ENCODE measurements at places on chromosomes 12 and 14.

DNA sequence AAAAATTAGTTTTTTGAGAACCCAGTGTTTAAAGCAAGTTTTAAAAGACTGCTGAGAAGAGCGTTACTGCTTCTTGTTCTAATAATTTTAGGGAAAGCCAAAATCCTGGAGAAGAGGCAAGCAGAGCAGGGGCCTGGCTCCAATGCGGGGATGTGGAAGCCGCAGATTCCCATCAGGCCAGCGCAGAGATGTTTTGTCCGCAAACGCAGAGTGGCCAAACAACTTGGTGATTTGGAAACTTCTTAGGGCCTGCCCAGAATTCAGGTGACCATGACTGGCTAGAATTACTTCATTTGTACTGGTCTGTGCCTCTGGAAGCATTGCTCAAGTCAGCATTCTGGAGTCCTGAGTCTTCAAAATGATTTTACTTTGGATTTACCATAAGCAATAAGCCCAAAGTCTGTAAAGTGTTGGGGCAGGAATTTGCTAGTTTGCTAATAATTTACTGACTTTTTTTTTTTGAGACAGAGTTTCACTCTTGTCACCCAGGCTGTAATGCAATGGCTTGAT lies 208.4 kb downstream of the PPM1H start:
- DNase-seq, result no peak

- DNase-seq, result no peak
Observed at GRCh38 chr14:69226178-69226577, 33.8 kb upstream of the GALNT16 start.

DNA sequence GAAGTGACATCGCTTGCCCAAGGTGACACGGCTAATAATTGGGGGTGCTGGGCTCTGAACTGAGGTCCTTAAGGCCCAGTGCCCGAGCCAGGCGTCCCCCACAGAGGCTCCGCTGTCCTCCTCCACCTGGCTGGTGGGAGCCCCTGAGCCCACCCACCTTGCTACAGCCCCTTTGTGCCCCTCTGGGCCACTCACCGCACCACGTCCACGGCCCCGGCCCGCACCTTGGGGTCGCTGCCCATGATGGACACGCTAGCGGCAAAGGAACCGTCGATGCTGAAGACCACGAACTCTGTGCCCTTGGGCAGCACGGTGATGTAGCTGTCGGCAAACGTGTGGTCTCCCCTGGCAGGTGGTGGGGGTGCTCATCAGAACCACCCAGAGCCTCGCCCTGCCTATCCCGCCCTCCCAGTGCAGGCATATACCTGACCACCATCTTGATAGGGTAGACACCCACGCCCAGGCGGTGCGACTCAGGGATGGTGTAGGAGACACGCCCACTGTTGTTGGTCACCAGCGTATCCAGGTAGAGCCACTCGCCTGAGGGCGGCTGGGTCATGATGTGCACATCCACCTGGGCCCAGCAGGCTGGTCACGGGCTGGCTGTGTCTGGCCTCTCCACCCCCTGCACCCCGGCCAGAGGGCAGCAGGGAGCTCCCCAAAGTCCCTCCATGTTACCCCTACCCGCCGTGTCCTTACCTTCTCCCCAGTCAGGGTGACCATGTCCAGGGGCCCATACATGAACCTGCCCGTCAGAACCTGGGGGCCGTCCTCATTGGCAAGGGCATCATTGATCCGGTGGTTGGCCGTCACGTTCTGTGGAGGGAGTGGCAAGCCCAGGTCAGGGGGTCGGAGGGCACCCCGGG lies 6.8 kb downstream of the ARL6IP4 start:
- no peak for DNase-seq

DNA sequence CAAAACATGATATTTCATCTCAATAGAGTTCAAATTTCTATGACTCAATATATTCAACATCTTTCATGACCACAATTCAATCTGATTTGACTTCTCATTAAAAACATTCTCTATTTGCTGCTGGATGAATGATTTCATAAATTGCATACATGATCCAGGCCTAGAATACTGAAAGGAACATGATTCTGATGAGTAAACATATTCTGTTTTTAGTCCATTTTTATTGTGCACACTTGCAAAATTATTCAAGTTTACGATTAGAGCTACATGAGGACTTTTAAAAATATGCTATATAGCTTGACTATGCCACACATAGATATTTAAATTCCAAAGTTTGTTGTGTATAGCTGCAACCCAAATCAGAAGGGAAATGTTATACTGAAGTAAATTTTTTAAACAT lies 273.8 kb upstream of the GRIP1 start:
- no peak for DNase-seq

DNA sequence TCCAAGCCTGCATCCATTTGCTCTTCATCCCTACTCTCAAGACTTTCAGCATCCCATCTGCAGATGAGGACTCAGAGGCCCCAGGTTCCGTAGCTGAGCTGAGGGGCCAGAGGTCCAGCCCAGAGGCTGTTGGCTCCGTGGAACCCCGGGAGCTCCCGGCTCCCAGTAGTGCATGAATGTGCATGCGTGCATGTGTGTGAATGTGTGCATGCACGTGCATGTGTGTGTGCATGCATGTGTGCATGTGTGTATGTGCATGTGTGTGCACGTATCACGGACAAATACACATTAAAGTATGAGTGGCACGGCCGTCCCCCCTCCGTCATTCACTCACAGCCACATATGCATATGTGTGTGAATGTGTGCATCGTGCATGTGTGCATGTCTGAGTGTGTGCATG lies 149.9 kb downstream of the KIF26A start:
- no peak for DNase-seq

DNA sequence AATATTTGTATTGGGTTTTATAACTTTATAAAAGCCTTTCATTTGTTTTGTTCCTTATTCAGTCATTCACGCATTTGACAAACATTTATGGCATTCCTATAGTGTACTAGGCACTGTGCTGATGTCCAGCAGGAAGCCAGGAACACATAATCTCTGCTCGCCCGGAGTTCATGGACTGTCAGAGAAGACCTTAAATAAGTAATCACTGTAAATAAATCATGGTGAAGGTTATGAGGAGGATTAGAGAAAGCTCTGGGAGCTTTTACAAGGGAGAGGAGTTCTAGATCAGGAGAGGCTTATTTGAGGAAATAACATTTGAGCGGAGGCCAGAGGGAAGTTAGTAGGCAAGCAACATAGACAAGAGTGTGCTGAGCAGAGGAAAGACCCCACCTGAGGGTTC lies 1.4 kb upstream of the RDH11 start:
- no peak for DNase-seq

DNA sequence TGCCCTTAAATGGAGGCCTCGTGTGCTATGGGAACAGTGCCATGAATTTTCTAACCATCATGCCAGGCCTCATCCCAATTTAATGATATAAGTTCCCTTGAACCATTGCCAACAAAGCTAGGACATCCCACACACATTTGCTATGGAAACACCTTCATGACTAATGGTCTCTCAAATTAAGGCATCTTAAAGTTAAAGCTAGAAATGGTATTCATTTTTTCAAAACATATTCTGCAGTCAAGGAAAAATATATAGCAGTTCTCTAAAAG lies 117.3 kb downstream of the BTG1 start:
- no peak for DNase-seq

GRCh38 chr12:109393437-109394345 lies 46.0 kb downstream of the MYO1H start:
- DNase-seq, result peak; percentile 71

DNA sequence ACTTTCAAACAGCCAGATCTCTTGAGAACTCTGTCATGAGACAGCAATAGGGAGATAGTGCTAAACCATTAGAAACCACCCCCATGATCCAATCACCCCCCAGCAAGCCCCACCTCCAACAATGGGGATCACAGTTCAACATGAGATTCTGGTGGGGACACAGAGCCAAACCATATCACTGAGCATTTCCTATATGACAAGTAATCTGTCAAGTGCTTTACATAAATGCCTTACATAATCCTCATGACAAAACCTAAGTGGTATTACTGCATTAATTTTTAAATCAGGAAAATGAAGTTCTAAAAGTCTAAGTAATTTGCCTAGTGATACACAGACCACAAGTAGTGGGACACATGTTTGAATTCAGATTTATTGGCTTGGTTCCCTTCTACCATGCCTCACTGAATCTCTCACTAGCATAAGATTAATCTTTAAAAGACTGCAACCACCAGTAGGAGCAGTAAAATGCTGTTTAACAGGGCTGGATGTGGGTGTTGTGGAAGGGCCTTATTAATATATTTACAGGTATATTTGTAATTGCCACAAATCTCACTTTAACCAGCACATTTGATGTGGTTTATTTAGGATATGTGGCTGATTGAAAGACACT lies 323.1 kb upstream of the FBXO33 start:
- no peak for DNase-seq

DNA sequence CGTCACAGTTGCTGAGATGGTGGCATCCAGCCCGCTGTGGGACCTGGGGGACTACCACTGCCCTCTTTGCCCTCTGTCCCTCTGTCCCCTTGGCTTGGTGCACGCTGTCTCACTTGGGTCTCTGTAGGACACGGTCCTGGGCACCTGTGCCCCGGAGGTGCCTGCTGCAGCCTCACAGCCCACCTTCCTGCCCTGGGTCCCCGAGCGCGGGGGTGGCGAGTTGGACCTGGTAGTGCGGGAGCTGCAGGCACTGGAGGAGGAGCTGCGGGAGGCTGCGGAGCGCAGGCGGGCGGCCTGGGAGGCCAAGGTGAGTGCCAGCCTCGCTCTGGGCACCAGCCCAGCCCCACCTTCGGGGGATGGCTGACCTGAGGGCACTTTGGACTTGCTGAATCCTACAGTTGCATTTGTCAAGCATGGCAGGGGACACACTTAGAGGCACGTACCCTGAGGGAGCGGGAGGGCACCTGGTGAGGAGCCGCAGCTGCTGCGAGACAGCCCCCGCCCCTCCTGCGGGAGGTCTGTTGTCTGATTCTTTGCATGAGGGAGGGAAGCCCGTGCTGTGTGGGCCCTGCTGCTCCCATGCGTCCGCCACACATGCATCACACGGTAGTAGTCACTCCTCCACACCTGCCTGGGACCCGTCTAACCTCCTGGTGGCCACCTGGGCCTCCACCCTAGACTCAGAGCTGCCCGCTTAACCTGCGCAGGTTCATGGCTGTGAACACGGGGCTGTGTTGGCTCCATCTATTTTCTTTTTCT lies 6.8 kb downstream of the TEDC1 start:
- no peak for DNase-seq

- peak; percentile 23 for DNase-seq
Observed at GRCh38 chr12:131530422-131530821, 180.5 kb upstream of the SFSWAP start.

GRCh38 chr14:68929623-68930307 lies 49.3 kb downstream of the ACTN1 start:
- no peak for DNase-seq

- no peak for DNase-seq
Observed at GRCh38 chr12:80183939-80184338, 84.6 kb downstream of the OTOGL start.

DNA sequence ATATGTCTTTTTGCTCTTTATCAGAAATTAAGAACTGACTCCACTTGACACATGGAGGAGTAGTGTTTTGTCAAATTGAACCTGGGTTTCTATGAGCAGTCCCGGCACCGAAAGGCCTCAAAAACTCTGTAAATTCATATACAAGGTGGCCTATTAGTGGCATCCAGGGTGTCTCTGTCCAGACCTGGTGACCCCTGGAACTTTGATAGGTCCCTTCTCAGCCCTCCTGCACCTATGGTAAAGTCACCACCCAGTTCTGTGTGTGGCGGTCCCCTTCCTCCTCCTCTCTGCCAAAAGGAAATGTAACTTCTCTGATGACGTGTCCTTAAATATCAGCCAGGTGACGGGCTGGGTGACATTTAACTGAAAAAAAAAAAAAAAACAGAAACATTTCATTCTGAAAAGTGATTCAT lies 204.0 kb upstream of the FOXN3 start:
- no peak for DNase-seq

GRCh38 chr12:26429070-26429691 lies 233.8 kb downstream of the SSPN start:
- DNase-seq, result no peak

GRCh38 chr14:94864387-94865195 lies 94.7 kb upstream of the GSC start:
- no peak for DNase-seq

GRCh38 chr12:114984634-114985061 lies 300.7 kb upstream of the TBX3 start:
- no peak for DNase-seq

- no peak for DNase-seq
Observed at GRCh38 chr12:48221645-48222044, 18.6 kb upstream of the OR10AD1 start.

DNA sequence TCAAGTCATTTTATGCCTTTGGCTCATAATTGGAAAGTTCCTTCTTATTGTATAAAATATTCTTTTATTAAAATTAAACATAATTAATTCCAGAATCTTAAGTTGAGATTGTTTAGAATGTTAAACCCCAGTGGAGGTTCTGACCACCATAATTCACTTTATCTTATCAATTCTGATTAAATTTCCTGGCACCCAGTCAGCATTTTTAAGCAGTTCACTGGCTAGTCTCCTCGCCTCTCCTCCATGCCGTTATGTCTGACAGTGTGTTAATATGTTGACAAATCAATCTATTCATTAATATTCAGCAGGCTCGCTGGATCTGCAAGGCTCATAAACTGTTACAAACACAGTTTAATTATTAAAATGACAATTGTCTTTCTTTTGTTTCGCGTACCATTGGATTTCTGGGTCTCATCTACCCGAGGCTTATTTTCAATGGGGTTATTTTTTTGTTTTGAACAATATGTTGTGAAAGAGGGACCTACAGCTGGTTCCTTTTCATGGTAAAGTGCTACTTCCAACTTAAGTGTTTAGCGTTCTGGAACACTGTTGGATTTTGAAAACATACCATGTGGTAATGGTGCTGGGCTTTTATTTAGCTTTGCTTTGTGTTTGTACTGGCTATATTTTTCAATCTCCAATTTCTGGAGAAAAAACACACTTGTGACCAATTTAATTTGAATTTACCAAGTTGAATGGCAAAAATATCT lies 339.7 kb downstream of the PRKD1 start:
- DNase-seq, result no peak

DNA sequence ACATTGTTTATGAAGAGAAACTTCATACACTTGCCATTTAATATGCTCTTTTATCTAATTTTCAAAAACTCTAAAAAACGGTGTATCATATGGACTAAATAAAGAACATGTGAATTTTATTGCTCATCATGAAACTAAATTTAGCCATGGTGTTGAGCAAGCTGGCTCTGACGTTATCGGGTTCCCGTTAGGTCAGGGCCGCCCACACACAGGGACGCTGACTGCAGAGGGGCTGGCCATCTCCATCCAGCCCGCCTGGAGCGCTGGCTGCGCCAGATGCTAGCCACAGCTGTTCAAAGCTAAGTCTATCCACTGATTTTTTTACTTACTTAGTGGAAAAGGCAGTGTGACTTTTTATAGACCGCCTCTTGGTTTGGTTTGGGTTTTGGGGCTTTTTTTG lies 36.5 kb upstream of the DYNC1H1 start:
- DNase-seq, result peak; percentile 49

DNA sequence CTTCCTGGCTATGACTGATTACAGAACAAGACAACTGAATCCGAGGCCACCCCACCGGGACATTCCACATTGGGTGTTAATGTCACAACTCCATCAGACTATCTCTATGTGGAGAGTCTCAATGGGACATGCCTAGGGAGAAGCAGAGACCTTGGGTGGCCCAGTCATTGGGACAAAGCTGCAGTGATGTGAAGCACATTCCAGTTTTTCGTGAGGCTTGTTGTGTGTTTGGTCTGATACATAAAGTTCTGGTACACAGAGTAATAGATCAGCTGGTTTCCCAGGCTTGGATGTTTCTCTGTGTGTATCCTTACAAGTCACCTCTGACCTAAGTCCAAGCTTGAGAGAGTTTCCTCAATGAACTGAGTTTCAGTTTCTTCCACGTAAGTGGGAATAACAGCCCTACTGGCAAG lies 42.3 kb downstream of the CPM start:
- DNase-seq, result no peak

- peak; percentile 23 for DNase-seq
Observed at GRCh38 chr14:100851946-100852620, 26.2 kb downstream of the MEG3 start.

Measured in Ammon's horn (tissue), 1 donor.